ENCODE measurements at places on chromosomes 13 and 19.

- DNase-seq = peak; percentile 70
These were observed 4.9 kb upstream of the SMIM17 start for GRCh38 chr19:56637976-56638555.

GRCh38 chr13:74438901-74439300 is 304.7 kb upstream of the KLF12 start:
- no peak for DNase-seq

DNA sequence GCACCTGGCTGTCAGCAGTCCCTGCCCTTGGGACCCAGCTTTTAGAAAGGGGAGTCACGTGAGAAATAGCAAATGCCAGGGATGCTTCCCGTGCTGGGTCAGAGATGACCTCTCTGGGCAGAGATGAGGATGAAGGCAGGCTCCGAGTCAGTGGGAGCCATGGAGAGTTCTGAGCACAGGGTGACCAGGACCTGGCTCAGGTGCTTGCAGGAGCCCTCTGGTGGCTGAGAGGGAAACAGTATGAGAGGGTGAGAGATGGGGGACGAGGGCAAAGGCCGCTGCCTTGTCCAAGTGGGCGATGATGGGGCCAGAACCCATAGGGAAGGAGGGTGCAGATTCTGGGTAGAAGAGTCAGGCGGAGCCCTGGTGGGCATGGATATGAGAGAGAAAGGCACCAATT is 15.8 kb downstream of the TMED1 start:
- no peak for DNase-seq

- no peak for DNase-seq
These were observed 4.2 kb upstream of the SIGLEC7 start for GRCh38 chr19:51137792-51138425.

DNA sequence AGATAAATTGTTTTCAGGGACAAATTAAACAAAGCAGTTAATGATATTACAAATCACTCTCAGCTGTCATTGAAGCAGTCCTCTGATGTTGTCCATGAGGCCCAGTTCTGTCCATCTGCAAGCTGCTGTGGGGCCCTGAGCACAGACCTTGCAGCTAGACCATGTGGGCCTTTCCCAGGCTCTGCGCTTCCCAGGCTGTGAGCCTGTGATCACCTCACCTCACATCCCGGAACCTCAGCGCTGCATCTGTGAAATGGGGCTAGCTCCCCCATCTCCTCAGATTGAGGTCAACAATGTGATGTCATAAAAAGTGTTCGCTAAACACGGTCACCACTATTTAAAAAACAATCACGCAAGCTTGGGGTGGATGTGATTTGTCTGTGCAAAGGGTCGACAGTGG is 51.9 kb upstream of the UQCRFS1 start:
- no peak for DNase-seq

GRCh38 chr19:49056101-49056901 is 1.2 kb downstream of the CGB7 start:
- DNase-seq = peak; percentile 57

- no peak for DNase-seq
These were observed 6.0 kb upstream of the SCEL start for GRCh38 chr13:77529501-77529840.

DNA sequence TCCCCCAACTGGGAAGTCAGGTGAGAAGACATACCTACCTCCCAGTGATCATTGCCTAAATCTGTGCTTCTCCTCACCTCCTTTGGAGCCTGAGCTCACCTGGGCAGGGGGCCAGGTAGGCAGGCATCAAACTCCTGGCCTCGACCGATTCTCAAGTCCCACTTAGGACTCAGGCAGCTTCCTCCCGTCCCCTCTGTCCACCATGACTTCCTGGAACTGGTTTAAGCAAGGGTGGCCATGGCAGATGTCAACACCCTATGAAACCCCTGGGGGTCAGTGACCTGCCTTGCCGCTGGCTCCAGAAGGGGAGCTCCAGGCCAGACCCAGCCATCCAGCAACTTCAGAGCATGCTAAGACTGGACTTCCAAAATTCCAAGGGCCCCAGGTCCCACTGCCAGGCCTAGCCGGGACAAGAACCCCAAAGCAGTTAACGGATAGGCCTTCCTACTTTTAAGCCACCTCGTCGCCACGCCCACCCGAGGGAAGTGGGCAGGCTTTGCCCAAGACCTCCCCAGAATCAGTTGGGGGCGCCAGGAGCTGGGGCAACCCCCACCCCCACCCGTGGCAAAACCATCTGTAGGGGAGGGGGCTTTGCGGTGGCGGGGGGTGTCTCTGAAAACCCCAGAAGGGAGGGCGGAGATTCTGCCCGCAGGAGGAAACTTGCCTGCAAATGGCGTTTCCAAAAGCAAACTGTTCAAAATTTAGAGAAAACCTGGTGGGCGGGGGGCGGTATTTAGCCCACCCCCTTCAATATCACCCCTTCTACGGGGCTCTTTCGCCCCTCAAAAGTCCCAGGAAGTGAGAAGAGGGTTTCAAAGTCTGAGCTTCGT is 657 bp downstream of the PLIN3 start:
- peak; percentile 47 for DNase-seq

GRCh38 chr19:16772841-16773240 is 53.2 kb downstream of the NWD1 start:
- no peak for DNase-seq

DNA sequence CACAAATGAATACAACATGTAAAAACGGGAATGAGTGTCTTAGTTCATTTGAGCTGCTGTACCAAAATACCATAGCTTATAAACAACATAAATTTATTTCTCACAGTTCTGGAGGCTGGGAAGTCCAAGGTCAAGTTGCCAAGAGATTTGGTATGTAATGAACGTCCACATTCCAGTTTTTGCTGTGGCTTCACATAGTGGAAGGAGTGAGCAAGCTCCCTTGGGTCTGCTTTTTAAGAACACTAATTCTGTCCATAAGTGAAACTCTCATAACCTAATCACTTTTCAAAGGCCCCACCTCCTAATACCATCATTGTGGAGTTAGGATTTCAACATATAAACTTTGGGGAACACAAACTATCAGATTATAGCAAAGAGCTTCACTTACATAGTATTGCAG is 1189.6 kb downstream of the PCDH9 start:
- no peak for DNase-seq

- no peak for DNase-seq
These were observed 31.6 kb upstream of the MATK start for GRCh38 chr19:3817761-3818160.

DNA sequence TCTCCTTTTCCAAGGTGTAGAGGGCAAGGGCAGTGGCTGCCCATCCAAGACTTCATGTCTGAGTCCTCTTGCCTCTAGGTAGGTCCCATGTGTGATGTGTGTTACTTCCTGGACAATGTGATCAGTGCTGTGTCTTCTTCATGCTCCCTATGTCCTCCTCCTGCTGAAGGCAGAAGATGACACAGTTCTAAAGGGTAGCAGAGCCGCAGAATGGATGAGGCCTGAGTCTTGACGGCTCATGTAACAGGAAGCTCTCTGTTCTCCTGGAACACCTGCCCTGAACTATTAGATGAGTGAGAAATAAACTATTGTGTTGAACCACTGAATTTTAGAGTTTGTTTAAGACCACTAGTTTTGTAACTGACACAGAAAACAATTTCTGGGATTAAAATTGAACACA is 165.9 kb downstream of the NDFIP2 start:
- no peak for DNase-seq

DNA sequence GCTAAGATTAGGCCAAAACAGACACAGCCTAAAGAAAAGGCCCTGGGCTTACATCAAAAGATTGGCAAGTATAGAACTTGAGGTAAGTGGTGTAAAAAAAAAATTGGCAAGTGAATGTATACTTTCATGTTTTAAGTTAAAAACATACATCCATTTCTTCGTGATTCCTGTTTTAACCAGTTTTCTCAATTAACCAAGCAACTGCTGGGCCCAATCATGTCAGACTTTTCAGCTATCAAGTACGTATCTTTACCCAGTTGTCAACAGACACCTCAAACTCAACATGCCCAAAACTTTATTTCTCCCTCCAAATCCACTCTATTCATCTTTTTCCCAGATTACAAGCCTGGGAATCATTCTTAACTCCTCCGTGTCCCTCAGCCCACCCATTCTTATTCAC is 1.0 kb downstream of the PCID2 start:
- DNase-seq = no peak

DNA sequence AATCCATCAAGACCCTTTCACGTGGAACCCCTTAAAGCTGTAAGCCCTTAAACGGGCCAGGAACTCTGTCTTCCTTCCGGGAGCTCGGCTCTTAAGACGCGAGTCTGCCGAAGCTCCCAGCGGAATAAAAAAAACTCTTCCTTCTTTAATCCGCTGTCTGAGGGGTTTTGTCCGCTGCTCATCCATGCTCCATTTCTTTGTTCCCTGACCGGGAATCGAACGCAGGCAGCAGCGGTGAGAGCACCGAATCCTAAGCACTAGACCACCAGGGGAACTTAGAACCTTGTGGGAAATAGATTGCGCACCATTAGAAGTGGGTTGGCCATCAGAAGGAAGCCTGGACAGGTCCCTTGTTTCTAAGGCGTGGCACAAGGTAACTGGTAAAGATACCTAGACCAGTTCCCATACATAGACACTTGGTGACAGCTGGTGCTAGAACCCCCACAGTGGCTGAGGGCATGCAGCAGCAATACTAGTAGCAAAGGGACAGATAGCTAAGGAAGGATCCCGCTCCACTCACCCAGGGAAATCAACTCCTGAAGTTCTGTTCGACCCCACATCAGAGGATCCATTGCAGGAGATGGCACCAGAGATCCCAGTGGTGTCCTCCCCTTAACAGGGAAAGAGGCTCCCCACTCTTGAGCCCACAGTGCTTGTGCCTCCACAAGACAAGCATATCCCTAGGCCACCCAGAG is 1.5 kb upstream of the RGCC start:
- DNase-seq = no peak

DNA sequence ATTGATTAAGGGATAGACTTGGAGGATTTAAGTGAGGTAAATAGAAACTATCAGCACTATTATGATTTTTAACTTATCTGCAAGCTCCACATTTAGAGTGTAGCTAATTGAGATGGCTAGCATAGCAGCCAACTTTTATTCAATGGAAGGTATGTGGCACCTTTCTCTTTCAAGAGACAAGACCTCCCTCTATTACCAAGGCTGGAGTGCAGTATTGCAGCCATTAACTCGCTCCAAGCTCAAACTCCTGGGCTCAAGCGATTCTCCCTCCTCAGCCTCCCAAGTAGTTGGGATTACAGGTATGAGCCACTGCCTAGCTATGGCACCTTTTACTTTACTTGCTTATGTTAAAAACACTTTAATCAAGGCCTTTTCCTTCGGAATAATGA is 8.2 kb downstream of the TPT1 start:
- no peak for DNase-seq

DNA sequence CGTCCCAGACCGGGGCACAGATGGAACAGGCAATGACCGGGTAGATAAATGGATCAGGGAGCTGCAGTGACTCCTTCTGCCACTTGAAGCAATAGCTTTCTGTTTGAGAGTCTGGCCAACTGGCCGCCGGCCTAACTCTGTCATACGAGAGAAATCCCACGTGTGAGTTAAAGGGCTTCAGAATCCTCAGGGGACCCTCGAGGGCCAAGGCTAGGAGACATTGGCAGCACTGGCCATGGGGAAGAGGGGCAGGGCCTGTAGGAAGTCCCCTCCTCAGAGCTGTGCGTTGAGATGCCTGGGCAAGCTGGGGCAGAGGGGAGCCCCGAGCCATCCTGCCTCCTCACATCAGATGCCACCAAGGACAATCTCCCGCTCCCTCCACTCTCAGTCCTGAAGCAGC is 51.6 kb downstream of the KLF2 start:
- no peak for DNase-seq

DNA sequence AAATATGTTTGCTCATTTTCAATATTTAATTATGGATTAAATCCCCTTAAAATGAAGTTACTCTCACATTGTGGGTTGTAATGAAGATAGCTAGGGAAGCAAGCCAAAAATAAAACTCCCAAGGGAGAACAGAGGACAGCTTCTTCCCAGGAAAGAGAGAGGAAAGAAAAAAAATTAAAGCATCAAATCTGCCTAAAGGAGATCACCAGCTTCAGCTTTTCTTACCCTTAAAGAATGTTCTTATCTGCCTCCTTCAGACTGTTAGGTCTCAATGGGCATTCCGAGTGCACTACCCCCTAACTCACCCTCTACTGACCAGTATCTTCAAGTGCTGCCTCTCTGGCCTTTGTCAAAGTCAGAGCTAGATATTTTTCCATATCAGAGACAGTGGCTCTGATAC is 55.2 kb downstream of the XPO4 start:
- no peak for DNase-seq

DNA sequence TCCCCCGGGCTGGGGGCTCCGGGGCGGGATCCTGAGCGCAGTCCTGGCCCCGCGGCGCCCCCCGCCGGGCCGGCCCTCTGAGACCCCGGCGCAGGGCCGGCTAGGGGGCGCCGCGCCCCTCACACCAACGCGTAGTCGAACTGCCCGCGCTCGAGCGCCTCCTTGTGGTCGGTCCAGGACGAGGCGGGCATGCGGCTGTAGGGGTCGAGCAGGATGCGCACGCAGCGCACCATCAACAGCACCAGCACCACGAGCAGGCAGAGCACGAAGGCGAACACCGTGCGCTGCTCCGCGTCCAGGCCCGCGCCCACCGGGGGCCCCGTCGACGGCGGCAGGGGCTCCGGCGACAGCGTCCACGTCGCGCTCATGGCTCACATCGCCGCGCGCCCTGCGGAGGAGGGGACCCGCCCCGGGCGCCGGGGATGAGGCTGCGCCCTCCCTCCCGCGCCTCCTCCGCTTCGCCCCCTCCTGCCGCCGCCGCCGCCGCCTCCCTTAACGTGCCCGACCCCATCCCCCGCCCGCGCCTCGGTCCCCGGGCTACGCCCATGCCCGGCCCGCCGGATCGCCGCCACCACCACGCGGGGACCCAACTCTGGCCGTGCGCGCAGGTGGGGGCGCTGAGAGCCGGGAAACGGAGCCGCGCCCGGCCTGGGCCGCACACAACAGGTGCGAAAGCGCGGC is 624 bp downstream of the CTXN1 start:
- DNase-seq = peak; percentile 70

GRCh38 chr19:6340493-6341201 is 7.2 kb upstream of the ACER1 start:
- no peak for DNase-seq

- no peak for DNase-seq
These were observed 8.4 kb downstream of the NLRP7 start for GRCh38 chr19:54938906-54939305.

DNA sequence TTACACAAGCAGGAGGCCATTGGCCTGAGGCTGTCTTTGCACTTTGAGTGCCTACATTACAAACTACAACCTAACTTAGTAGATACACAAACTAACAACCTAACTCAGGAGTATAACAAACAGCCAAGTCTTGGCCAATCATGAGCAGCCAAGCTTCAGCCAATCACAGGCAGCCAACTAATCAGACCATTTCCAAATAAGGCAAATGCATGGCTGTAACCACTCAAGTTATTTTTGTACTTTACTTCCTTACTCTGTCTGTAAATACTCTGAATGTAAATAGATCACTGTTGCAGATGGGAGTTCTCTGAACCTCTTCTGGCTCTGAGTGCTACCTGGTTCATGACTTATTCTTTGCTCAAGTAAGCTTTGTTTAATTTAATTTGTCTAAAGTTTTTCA is 748.1 kb upstream of the SGCG start:
- no peak for DNase-seq

- no peak for DNase-seq
These were observed 13.8 kb downstream of the TIMM13 start for GRCh38 chr19:2413629-2414028.

Data from ACHN (cell line).